ENCODE measurements at places on chromosomes 5 and 9. TPM values are rescaled to one million over a fixed set of nuclear protein-coding genes. Genes with fewer than 3 reads are reported as not detected.

IL5 gene
- total RNA-seq: 5.0 TPM

DNA sequence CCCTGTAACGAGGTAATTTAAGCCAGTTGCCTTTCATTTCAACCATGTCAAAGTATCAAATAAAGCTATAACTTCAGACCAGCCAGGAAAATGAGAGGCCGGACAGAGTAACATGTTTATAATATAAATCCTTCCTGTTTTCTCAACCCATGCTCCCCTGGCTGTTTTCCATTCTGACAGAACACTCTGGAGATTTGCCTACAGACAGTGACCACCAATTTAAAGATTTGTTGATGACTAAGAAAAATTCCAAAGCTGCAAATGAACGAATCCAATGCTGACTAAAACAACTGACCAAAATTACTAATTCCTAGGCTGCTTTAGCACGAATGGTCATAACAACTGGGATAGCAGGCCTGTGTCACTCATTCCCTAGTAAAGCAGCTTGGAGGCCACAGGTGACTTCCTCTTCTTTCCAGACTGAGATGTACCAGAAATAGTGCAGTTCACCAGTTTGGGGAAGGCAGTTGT lies 141.4 kb downstream of the AOPEP start:
- no peak overlapping the region for H3K4me3 ChIP-seq
- no peak for DNase-seq
- H3K36me3 ChIP-seq: peaks cover 2% of the 10 kb centered on the region

GRCh38 chr9:121783521-121784507 lies 132.4 kb downstream of the DAB2IP start:
- peak; percentile 5 for DNase-seq
- H3K4me3 ChIP-seq: no peak overlapping the region
- no peak overlapping the region for H3K27ac ChIP-seq
- no peaks in the 10 kb centered on the region for H3K4me1 ChIP-seq
- H3K36me3 ChIP-seq: no peaks in the 10 kb centered on the region
- H3K27me3 ChIP-seq: peaks cover 7% of the 10 kb centered on the region

DNA sequence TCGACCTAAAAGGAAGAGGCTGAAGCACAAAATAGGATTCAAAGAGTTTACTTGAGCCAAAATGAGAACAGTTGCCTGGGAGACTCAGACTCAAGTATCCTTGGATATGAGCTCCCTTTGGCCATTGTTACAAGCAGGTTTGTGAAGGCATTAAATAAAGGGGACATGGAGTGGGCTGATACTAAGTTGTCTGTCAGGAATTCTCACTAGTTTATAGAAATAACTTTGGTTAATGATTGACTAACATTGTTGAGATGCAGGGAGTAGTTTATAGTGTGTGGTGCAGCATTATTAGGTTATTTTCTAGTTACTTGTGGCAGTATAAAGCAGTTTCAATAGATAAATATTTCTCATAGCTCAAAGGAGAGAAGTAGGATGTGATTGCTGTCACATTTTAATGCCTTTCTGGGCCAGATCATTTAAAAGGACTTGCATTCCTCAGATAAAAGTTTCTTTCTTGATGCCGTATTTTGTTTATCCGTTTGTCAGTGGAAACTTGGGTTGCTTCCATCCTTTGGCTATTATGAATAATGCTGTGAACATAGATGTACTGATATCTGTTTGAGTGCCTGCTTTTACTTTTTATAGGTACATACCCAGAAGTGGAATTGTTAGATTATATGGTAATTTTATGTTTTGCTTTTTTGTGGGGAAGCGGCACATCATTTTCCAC lies 9.1 kb downstream of the AP3S1 start:
- no peak for DNase-seq
- no peak overlapping the region for H3K4me3 ChIP-seq
- no peaks in the 10 kb centered on the region for H3K27me3 ChIP-seq
- no peak overlapping the region for H3K27ac ChIP-seq
- H3K36me3 ChIP-seq: peaks cover 11% of the 10 kb centered on the region
- peaks cover 31% of the 10 kb centered on the region for H3K4me1 ChIP-seq

- no peak overlapping the region for H3K27ac ChIP-seq
- no peak overlapping the region for H3K4me3 ChIP-seq
- H3K36me3 ChIP-seq: no peaks in the 10 kb centered on the region
- no peaks in the 10 kb centered on the region for H3K27me3 ChIP-seq
- H3K4me1 ChIP-seq: no peaks in the 10 kb centered on the region
These were observed 1050.2 kb downstream of the CDH12 start for GRCh38 chr5:21802869-21803490.

GRCh38 chr5:179345183-179345432 lies 153 bp downstream of the ADAMTS2 start:
- no peak overlapping the region for H3K27ac ChIP-seq
- peaks cover 51% of the 10 kb centered on the region for H3K27me3 ChIP-seq
- no peak overlapping the region for H3K4me3 ChIP-seq
- peaks cover 7% of the 10 kb centered on the region for H3K4me1 ChIP-seq
- DNase-seq: no peak

All from activated CD4-positive, alpha-beta memory T cell treated with anti-CD3 and anti-CD28 coated beads for 36 hours (primary cell).